Stimulated activated CD8-positive, alpha-beta memory T cell treated with anti-CD3 and anti-CD28 coated beads, Interleukin-2, amount 100 ng/mL, for 1 hour (primary cell): ENCODE measurements at places on chromosomes 6 and 20.

GRCh38 chr6:120899932-120900331 is 434.3 kb downstream of the TBC1D32 start:
- DNase-seq: no peak

- DNase-seq: no peak
These were observed 150.3 kb downstream of the PTPRK start for GRCh38 chr6:128370072-128370471.

- DNase-seq: no peak
These were observed 3.5 kb upstream of the PLCG1 start for GRCh38 chr20:41133709-41134361.

GRCh38 chr20:46897328-46897880 is 2.8 kb downstream of the EYA2 start:
- DNase-seq: no peak

- no peak for DNase-seq
These were observed 107.0 kb downstream of the VEGFA start for GRCh38 chr6:43877036-43877435.

GRCh38 chr6:138307816-138308730 is 69.6 kb upstream of the SMIM28 start:
- no peak for DNase-seq

DNA sequence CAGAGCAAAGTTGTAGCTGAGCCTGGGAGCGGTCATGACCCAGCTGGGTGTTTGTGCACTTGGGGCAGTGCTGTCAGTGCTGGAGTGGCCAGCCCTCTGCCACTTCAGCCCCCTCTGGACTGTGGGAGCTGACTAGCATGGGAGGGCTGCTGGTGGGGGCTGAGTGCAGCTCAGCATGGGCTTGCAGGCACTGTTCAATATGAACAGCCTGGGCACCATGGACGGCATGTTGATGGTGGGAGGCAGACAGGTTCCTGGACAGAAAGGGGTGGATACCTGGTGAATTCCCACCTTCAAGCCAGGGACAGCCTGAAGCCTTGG is 50.5 kb downstream of the GGTLC1 start:
- no peak for DNase-seq

DNA sequence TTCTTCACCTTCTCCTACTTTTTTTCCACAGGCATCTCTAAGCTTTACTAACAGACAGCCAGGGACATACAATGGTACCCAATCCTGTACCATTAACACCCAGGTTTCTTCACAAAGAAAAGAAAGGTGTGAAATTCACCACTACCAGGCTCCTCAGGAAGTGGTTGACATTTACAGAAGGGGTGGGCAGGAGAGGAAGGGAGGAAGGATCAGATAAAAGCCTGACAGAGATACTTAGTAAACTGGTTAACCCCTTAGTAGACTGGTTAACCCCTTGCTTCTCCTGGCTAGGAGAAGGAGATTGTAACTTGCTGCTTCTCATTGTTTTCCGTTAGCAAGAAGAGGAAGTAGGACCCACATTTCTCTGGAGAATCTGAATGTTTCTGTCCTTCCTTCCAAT is 7.2 kb downstream of the SAMD3 start:
- DNase-seq: no peak

- no peak for DNase-seq
These were observed 108.7 kb downstream of the CARMIL1 start for GRCh38 chr6:25387911-25388310.

DNA sequence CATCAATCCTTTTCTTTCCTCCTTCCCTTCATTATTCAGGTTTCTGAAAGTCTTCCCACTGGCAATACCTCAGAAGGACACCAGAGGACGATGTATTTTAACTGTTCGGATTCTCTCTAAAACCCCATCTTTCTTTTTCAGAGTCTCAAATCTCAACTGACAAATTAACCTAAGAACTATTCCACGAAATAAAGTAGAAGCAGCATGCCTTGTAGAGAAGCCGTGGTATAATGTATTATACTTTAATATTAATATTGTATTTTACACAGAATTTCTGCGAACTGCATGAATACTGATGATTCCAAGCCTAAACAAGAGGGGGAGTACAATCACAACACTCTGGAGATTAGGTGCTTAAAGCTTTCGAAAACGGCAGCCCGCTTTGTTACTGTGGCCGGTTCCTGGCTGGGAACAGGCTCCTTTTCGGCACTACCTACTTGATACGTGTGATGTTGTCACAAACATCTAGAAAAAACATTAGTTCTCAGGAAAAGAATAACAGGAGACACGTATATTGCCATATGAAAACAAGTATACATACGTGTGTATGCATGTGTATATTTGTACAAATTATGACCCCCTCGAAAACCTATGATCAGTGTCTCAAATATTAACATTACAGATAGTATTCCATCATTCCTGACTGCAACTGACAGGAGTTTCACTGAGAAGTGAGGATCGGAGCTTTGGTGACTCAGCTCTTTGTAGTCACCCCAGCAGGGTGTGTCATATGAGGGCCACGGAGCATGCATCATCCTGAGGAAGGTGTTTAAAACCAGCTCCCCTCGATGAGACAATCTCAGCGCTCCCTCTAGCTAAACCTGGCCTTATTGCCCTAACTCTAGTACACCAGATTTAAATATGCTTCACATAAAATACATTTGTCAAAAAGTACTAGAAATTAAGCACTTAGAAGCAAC is 319.7 kb upstream of the TCF21 start:
- no peak for DNase-seq

DNA sequence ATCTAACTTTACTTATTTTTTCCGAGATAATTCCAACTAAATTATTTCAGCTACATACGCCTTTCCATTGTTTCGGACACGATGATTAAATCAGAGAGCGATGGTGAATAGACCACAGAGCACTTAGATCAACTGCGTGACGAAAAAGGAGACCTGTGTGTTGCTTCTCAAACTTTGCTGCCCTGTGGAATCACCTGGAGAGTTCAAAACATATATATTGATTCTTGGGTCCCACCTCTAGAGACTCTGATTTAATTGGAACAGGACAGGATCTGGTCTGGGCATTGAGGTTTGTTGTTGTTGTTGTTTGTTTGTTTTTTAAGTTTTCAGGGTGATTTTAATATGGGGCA is 401 bp upstream of the TNFRSF21 start:
- DNase-seq: no peak

GRCh38 chr20:51790256-51790655 is 12.1 kb downstream of the SALL4 start:
- DNase-seq: no peak

GRCh38 chr6:161038229-161039031 is 46.9 kb downstream of the MAP3K4 start:
- DNase-seq: no peak

DNA sequence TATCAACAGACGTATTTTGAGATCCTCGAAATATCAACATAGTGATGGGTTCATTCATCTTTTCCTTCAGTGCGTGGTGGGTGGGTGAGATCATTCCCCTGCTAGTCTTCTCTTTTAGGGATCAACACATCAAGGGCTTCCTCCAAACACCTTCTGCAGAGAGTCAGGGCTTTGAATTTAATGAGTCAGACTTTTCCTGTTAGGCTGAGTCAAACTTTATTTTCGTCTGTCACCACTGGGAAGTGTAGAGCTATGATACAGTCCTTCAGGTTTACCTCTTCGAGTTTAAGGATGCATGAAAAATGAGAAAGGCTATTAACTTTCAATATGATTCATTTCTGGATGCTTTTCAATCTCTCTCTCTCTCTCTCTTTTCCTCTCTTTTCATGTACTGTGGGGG is 189.1 kb downstream of the BMP2 start:
- DNase-seq: no peak

DNA sequence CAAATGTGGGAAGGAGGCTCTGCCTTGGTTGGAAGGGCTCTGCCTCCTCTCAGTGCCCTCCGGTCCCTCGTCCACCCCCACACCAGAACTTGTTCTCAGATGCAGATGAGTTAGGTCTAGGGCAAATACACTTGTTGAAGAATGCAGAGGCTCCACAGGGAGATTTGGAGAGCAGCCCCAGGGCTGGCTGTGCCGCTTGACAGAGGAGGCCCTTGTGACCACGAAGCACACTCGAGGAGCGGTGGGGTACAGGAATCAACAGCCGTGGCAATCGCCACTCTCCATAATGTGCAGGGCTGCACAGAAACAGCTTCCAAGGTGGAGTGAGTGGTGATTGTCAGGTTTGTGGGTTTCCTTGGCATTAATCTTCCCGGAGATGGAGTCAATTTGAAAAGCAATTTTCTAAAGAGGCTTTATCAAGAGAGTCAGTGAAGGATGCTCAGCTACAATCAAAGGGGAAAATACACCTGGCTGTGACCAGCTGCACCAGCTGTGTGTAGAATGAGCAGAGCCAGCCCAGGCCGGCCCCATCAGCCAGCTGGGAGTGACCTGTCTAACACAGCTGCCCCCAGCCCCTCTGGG is 59.5 kb downstream of the BFSP1 start:
- DNase-seq: no peak

DNA sequence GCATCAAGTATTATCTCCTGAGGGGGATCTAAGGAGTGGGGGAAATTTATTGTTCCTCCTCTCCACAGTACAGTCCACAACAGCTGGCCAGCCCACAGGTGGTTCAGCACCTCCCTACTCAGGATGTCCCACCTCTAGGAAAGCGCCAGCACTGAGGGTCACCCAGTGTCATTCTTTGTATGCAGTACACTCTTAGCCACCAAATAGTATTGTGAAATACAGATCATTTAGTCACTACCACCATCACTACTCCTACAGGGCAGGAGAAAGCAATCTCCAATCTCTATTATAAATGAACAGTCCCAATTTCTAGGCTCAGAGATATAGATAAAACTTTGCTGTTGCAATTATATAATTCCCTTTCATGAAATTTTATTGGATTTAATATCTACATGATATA is 6.3 kb upstream of the ZNF76 start:
- DNase-seq: no peak

DNA sequence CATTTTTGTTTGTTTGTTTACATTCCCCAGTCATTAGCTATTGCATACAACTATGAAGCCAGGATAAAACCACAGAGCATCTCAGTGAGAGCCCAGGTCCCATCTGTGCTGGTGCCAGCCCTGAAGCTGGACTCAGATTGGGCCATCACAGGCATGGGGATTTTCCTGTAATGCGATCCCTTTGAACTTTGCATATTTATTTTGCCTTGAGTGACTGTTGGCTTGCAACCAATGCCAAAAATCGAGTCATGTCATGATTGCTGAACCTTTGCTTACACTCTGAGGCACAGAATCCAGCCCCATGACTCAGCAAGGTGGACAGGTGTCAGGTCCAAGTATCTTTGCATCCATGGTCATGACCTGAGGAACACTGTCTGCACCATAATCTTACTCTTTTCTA is 46.2 kb upstream of the GGTLC1 start:
- no peak for DNase-seq

- DNase-seq: no peak
These were observed 268.8 kb downstream of the BTBD9 start for GRCh38 chr6:38370653-38371601.

DNA sequence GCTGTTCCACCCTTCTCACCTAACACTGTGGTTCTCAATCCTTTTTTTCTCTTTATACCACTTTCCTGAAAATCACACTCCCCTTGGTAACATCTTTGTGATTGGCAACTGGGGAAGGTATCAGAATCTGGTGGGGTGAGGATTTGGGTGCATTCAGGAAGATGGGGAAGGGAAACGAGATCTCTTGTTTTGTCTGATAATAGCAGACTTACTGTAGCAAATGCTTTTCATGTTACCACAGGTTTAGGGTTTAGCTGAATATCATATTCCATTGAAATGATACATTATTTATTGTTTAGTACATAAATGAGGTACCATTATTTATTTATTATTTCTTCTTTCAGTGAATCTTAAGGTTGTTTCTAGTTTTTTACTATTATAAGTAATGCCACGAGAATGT is 100.8 kb downstream of the RTN4IP1 start:
- no peak for DNase-seq

DNA sequence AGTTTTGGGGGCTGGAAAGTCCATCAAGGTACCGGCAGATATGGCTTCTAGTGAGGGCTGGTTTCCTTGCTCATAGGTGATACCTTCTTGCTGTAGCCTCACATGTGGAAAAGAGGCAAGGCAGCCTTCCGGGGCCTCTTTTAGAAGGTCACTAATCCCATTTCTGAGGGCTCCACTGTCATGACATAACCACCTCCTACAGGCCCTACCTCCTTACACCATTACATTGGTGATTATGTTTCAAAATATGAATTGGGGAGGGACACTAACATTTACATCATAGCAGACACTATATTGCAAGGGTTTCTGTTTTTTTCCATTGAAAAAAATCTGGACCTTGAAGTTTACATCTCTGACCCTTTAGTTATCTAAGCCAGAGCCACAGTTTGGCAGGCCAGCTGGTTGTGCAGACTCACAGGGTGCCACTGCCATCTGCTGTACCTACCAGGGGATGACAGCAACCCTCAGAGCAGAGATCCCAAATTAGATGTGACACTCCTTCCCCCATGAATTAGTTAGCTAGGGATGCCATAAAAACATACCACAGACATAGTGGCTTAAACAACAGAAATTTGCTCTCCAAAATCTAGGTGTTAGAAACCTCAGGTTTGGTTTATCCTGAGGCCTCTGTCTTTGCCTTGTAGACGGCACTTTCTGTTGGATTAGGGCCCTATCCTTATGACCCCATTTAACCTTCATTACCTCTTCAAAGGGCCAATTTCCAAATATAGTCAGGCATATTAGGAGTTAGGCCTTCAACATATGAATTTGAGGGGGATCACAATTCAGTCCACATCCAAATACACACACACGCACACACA is 166.4 kb upstream of the RNF217 start:
- no peak for DNase-seq

DNA sequence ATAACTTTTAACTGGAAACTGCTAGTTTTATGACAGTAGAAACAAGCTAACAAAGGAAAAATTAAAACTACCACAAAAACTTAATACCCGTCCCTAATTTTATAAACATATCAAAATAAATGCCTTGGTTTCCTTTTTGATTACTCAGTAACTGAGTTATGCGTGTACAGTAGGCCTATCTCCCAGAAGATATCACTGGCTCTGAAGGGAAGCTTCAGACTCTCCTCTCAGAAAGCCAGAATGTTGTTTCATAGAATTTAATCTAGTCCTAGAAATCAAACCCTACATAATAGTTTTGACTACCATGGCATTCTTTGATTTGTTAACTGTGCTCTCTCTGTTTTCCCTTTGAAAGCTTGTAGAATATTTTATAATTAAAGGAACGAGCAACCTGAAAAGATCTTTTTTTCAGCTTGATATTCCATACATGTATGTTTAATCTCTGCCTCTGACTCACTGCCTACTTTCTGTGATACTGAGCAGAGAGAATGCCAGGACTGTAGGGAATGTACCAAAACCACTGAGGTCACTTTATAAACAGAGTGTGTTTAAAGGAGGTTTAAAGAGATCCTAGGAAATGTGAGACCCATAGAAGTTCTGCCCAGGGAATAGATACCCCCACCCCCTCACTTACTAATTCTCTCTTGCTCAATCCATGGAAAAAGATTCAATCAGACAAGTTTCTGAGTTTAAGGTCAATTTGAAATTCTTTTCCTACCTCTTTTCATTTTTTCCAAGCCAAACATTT is 311.5 kb downstream of the HDGFL1 start:
- no peak for DNase-seq

DNA sequence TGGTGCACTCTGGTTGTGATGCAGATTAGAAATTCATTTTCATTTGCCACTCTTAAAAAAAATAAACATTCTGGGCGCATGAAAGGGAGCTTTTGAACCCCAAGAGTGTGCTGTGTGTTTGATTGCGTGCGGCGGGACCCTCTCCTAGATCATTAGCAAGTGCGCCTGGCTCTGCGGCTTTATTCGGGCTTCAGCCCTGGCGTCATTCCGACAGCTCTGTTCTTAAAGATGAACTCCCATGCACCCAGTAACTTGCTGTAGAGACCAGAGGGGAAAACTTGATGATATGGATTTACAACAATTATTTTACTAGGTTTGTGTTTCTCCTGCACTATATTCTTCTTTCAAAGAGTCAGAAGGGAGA is 48.9 kb upstream of the ARMC2 start:
- no peak for DNase-seq
